ENCODE measurements at places on chromosomes 2 and 18.
A peak's percentile ranks its signal among the peaks of the same experiment; 100 is the strongest.

GRCh38 chr2:105517814-105518705 lies 119.2 kb upstream of the FHL2 start:
- peak; percentile 51 for DNase-seq

- DNase-seq = no peak
These were observed 80.1 kb downstream of the EML4 start for GRCh38 chr2:42249284-42249683.

- DNase-seq = no peak
These were observed 31.5 kb downstream of the MRPL33 start for GRCh38 chr2:27803046-27803445.

- no peak for DNase-seq
These were observed 233.4 kb upstream of the SIX3 start for GRCh38 chr2:44707945-44708660.

GRCh38 chr2:172296267-172297046 lies 130.9 kb upstream of the ITGA6 start:
- no peak for DNase-seq

- DNase-seq = no peak
These were observed 114.8 kb upstream of the SERTAD2 start for GRCh38 chr2:64768491-64769005.

DNA sequence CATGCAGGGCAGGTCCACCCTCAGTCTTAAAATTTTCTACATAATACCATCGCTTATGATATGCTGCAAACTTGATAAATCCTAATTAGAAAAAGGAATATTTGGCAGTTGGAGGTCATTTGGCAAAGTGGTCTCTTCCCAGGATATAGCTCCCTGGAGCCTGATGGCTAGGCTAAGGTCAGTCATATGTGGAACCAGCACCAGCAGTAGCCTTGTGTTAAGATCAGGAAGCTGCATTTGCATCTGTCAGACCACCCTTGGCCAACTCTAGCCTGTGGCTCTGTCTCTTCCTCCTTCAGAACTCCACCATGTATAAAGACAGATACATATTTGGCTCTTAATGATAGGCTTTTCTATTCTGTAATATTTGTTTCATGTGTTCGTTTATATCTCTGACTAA lies 5.4 kb upstream of the HK2 start:
- DNase-seq = no peak

- no peak for DNase-seq
These were observed 98.3 kb downstream of the DYNAP start for GRCh38 chr18:54689319-54689718.

- DNase-seq = no peak
These were observed 51.7 kb upstream of the ATP5MC3 start for GRCh38 chr2:175233135-175233719.

- peak; percentile 46 for DNase-seq
These were observed 29.3 kb downstream of the GPR55 start for GRCh38 chr2:230895536-230896345.

DNA sequence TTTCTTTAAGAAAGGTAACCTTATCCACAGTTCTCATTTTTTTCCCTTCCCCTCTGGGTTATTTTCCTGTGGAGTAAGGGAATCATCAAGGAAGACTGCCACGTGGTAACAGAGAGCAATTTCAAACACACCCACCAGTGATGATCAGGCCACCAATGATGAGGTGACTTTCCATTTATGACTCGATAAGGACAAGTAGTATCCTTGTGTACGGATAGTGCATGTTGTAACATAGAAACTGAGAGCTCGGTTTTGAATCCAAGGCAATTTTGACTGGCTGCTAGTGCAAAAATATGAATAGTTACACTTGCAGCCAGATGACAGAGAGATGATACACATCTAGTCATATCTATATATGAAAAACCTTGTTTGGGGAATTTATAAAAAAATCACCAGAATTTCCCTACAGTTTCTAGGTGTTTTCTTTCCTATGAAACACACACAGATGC lies 143.6 kb upstream of the TCF4 start:
- DNase-seq = no peak

- DNase-seq = no peak
These were observed 22.0 kb downstream of the SMAD7 start for GRCh38 chr18:48928787-48929186.

- no peak for DNase-seq
These were observed 10.4 kb downstream of the NCAPH start for GRCh38 chr2:96345868-96346462.

DNA sequence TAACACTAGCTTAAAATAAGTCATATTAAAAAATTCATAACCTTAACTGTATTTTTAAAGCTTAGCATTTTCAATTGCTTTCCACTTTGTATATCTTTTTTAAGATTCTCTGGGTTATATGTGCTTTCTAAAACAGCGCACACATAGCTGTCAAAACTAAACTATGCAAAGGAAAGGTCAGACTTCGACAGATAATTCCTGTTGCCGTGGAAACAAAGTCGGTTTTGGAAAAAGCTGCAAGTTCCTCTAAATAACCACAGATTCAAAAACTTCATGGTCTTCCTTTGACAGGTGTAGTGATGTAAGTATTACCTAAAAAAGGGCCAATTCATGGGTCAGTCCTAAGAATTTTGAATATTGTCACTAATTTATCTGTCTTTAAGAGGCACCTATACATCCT lies 249.6 kb upstream of the TFPI start:
- DNase-seq = no peak

DNA sequence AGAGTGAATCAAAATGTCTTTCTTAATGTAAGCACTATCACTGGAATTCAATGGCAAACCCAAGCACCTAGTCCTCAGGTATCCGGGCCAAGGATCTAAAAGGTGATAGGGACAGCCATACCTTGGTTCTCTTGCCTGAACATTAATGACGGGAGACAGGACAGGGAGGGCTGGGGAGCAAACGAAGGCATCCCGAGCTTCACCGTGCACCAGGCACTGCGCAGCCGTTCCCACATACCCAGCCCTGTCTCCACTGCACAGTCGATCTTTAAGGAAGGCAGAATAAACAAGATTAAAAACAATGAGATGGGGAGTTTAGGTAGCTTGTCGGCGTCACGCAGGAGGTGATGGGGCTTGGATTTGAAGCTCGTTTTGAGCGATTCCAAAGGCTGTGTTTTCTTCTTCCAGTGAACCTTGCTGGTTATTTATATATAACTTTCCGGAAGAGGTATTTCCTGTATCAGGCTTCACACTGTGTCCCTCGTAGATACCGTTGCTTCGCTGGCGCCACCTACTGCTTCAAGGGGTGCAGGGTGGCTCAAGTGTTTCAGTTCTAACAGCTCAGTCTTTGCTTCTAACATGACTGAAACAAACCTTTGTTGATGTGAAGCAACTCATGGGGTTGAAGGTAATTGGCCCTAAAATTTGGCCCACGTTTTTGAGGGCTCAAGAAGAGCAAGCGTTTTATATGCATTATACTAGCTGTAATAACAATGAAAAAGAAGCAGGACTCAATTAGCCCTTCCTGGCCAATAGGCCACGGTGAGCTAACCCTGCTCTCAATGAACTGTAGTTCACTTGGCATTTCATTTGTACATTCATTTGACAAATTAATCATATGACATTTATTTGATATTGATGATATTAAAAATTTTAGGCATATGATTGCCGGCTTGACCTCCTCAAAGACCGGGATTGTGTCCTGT lies 77.4 kb downstream of the DCDC2C start:
- DNase-seq = peak; percentile 56

GRCh38 chr2:172102391-172103359 lies at the start of gene DLX2:
Gene DLX2 (minus strand): TSS chr2:172102900. CDS start chr2:172102538, 362 bp downstream.
- peak; percentile 80 for DNase-seq

DNA sequence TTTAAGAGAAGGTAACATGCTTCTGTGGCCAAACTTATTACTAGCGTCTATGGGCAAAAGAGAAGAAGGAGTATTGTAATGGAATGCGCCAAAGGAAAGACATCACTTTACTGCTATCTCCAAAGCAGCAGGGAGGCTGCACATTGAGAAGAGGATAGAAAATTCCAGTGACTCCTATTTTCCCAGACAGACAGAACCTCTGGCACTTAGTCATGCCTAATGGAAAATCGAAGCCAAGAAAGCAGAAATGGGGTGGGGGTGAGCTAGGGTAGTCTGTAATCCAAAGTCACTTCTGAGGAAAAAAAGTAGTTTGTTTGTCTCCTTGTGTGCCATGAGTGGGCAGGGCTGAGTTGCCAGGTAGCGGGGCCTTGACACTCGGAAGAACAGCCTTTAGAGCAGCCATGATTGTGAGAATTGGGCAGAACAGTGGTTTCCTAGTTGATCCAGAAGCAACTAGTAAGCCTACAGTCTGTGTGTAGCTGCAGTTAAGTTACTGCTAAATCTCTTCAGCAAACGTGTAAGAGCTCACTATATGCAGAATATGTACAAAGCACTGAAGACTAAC lies 79.4 kb upstream of the FOSL2 start:
- DNase-seq = no peak

DNA sequence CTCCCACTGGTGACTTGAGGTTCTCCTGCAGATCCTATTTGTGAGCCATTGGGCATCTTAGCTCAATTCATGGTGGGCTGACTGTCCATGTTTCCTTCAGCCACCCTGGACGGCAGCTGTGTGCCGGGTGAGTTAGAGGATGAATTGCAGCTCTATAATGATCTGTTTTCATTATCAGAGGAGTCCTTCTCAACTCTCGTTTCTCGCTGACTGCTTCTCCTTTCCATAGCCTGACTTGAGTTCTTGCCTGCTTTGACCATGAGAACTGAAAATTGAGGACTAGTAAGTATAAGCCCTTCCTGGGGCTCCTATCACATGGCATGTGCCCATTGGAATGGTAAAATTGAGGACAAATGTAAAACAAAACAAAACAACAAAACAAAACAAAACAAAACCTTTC lies 121.8 kb downstream of the CDC42EP3 start:
- no peak for DNase-seq

DNA sequence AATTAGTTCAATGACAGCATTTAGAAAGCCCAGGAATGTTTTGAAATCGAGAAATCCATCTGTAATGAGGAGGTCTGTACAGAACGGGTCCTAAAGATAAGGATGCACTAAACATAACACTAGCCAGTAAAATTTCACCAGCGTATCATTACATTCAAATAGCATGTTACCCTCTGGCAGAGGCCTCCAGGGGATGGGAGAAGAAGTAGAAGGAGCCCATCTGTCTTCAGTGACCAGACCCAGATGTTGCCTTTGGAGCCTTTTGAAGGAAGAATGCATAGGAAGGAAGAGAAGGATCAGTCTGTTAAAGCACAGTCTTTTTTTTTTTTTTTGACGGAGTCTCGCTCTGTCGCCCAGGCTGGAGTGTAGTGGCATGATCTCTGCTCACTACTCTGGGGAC lies 86.1 kb upstream of the BCL2L11 start:
- no peak for DNase-seq

- no peak for DNase-seq
These were observed 31.3 kb downstream of the NIFK start for GRCh38 chr2:121705390-121705789.

DNA sequence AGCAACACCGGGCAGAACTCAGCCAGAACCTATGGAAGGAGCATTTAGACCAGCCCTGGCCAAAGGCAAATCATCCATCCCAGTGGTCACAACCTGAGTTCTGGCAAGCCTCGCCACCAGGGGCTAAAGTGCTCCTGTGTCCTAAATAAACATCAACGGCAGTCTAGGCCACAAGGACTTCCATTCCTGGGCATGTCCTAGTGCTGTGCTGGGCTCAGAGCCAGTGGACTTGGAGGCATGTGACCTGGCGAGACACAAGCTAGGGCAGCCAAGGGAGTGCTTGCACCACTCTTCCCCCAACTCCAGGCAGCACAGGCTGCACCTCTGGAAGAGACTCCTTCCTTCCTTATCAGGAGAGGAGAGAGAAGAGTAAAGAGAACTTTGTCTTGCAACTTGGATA lies 69.0 kb downstream of the ST6GAL2 start:
- no peak for DNase-seq

GRCh38 chr2:179263446-179264367 lies 925 bp downstream of the SESTD1 start:
- peak; percentile 34 for DNase-seq

- DNase-seq = peak; percentile 64
These were observed 92.4 kb downstream of the SOCS6 start for GRCh38 chr18:70380915-70381896.

- DNase-seq = no peak
These were observed 63.5 kb upstream of the CNTNAP5 start for GRCh38 chr2:123961576-123961975.

DNA sequence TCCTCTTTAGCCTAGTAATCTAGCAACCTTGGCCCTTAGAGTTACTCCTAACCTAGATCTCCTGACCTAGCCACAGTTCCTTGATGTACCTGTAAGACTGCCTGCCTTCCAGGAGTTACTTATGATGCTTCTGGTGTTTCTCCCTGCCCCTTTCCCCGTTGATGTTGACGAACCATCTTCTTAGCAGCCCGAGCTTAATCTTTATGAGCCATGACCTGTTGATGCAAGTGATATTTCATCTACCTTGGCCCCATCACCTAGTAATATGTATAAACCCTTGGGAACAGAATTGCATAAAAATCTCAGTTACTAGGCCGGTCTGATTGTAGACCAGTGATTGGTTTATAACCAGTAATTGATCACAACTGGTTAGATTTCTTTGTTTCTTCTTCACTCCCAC lies 2.7 kb downstream of the IMPACT start:
- DNase-seq = no peak

DNA sequence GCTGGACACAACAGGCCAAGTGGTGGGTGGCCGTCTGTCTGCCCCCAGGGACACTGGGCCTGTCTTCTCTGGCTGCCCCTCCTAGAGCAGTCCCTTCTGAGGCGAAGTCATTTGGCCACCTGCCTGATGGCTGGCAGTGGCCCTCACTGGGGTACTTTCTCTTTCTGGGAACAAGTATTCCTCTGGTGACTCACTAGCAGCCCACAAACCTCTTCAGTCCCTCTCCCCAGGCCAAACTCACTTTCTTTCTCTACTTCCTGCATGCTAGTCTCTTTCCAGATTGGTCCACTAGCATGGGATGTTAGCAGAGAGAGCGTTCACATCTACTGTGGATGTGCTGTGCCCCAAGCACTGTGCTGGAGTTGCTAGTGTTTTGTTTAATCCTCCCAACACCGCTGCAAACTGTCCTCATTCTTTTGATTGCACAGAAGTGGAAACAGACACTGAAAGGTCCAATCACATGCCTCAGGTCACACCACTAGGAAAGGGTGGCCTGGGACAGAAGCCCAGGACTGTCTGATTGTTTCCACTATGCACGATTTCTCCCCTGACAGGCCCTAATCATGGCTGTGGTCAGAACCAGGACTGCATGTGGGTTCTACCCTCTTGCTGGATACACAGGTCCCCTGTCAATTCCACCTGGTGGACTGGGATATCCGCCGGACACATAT lies 5.2 kb downstream of the DYSF start:
- DNase-seq = no peak

- DNase-seq = no peak
These were observed 10.7 kb upstream of the ANO7 start for GRCh38 chr2:241177526-241178334.

- DNase-seq = no peak
These were observed 161.9 kb upstream of the DAPL1 start for GRCh38 chr2:158633261-158633660.

DNA sequence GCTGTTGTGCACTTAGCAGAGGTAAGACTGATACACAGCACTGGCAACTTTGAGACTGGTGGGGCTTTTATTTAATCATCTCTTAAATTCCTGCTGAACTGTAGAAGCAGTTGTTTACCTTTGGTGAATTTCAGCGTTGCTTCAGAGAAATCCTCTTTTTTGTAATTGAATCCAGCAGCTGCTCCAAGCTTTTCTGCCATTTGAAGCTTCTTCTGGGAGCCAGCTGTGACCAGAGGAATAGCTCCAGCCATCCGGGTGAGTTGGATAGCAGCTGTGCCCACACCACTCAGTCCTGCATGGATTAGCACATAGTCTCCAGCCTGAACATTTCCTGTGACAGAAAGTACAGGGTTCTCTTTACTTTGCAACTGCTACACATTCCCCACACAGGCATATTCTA lies 3.9 kb downstream of the TP53I3 start:
- no peak for DNase-seq

- no peak for DNase-seq
These were observed 199.7 kb downstream of the SMAD2 start for GRCh38 chr18:47730795-47731194.

Measured in pancreas (tissue), 10 donors.